ENCODE measurements at places on chromosomes 1 and 21. TPM values are rescaled to one million over a fixed set of nuclear protein-coding genes. Genes with fewer than 3 reads are reported as not detected.

NFASC gene
- total RNA-seq = 0.33 TPM

CGN gene
- 0.67 TPM for total RNA-seq

CASZ1 gene
- 4.0 TPM for total RNA-seq

HAO2 gene
- total RNA-seq = not detected

PDC gene
- total RNA-seq = not detected

CNTN2 gene
- total RNA-seq = not detected

S100A1 gene
- total RNA-seq = not detected

SPATA17 gene
- total RNA-seq = not detected

TFF2 gene
- total RNA-seq = not detected

- no peaks in the 10 kb centered on the region for H3K27me3 ChIP-seq
- H3K36me3 ChIP-seq = no peaks in the 10 kb centered on the region
- no peak for DNase-seq
- no peak overlapping the region for H3K4me3 ChIP-seq
These were observed 115.0 kb downstream of the GREM2 start for GRCh38 chr1:240496941-240497340.

GRCh38 chr1:10939654-10940450 is 72.6 kb upstream of the TARDBP start:
- peak overlapping the region; percentile 32 for H3K4me3 ChIP-seq
- H3K27ac ChIP-seq = peak overlapping the region; percentile 45
- H3K36me3 ChIP-seq = no peaks in the 10 kb centered on the region
- H3K27me3 ChIP-seq = peaks cover 53% of the 10 kb centered on the region
- peaks cover 34% of the 10 kb centered on the region for H3K4me1 ChIP-seq

DNA sequence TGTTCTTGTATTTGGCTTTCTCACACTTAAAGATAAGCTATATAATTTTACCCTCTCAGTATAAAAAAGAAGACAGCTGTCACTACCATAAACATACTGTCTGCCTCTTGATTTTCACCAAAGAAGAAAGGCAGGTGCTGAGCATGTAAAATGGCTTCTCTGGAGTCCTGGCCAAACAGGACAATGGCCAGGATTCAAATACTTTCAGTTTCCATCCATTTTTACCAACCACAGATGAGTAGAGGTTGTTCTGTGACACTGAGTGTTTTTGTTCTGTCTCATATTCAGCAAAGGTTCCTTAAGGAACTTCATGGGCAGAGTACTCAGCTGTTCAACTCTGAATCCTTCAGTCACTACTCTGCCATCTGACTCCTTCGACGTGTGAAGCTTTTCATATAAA is 29.4 kb upstream of the RAB3GAP2 start:
- H3K27me3 ChIP-seq = peaks cover 8% of the 10 kb centered on the region
- H3K4me3 ChIP-seq = no peak overlapping the region
- DNase-seq = no peak
- H3K27ac ChIP-seq = no peak overlapping the region
- no peaks in the 10 kb centered on the region for H3K4me1 ChIP-seq

- no peaks in the 10 kb centered on the region for H3K4me1 ChIP-seq
- peaks cover 5% of the 10 kb centered on the region for H3K27me3 ChIP-seq
- no peak for DNase-seq
- H3K4me3 ChIP-seq = no peak overlapping the region
- H3K36me3 ChIP-seq = no peaks in the 10 kb centered on the region
These were observed 64.5 kb upstream of the FAM3B start for GRCh38 chr21:41251961-41252642.

DNA sequence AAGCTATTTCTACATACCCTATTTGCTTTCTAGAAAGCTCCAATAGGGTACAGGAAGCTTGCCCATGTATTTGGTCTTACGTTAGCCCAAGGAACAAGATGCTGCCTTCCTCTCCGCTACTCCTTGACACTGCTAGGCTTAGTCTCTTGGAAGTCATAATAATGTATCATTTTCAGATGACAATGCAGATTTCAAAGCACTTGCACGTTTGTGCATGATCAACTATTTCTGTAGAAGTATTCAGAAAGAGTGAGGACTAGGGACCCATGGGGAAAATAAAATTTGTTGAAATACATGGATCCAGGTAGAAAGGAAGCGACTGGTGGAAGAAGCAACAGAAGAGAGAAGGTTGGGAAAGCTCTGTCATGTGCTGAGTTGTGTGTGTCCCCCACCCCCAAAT is 211.8 kb upstream of the C1orf105 start:
- DNase-seq = no peak
- peaks cover 7% of the 10 kb centered on the region for H3K4me1 ChIP-seq
- H3K27ac ChIP-seq = no peak overlapping the region

GRCh38 chr1:81213279-81213678 is 587.5 kb upstream of the ADGRL2 start:
- H3K4me1 ChIP-seq = no peaks in the 10 kb centered on the region
- no peaks in the 10 kb centered on the region for H3K27me3 ChIP-seq
- no peak for DNase-seq
- no peaks in the 10 kb centered on the region for H3K36me3 ChIP-seq

DNA sequence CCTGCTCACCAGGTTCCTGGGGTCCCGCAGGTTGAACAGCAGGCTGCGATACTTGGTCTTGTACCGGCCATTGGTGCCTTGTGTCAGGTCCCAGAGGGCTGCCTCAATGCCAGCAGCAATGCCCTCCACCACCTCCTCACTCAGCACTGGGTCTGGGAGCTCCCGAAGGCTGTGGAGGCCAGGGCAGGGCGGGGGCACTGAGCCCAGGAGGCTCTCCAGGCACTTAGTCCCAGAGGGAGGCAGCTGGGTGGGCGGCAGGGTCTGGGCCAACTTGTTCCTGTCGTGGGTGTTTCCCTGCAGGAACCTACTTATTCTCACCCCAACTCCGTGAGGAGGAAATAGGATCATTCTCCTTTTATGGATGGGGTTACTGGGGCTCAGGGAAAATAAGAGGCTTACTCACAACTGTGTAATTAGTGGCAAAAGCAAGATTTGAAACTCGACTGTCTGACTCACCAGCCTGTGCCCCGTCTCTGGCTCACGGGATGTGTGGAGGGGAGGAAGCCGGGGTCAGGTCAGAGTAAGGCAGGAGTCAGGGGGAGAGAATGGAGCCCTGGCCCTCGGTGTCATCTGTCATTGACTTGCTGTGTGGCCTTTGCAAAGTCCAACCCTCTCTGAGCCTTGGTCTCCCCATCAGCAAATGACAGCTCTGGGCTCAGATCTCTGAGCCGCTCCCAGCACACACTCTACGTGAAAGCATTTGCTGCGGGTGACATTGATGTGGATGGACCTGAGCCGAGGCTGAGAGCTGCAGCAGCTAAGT is 17.2 kb downstream of the SPOCD1 start:
- H3K4me3 ChIP-seq = no peak overlapping the region
- peaks cover 17% of the 10 kb centered on the region for H3K4me1 ChIP-seq

DNA sequence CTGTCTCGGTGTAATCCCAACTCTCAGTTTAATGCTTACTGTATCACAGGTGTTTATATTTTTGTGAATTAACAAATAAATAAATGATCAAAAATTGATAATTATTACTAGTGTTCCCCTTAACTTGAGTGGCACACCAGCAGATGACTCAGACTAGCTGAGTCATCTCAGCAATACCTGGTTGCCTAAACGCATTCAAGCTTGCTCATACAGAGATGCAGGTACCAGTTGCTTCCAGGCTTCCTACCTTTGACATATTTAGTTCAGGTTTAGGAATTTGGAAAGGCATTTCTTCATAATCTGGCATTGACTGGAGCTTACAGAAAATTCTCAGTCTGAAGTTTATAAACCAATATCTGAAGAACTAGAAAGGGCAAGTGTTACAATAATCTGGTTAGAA is 78.9 kb upstream of the LMO4 start:
- H3K27ac ChIP-seq = no peak overlapping the region
- no peaks in the 10 kb centered on the region for H3K36me3 ChIP-seq
- H3K27me3 ChIP-seq = peaks cover 12% of the 10 kb centered on the region
- no peak for DNase-seq

DNA sequence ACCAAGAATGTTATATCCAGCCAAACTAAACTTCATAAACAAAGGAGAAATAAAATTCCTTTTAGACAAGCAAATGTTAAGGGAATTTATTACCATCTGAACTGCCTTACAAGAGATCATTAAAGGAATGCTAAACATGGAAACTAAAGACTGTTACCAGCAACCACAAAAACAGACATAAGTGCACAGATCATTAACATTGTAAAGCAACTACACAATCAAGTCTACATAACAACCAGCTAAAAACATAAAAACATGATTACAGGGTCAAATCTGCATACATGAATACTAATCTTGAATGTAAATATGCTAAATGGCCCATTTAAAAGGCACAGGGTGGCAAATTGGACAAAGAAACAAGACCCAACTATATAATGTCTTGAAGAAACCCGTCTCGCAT is 211.0 kb upstream of the PBX1 start:
- no peak overlapping the region for H3K27ac ChIP-seq
- no peaks in the 10 kb centered on the region for H3K4me1 ChIP-seq
- DNase-seq = no peak
- no peaks in the 10 kb centered on the region for H3K27me3 ChIP-seq
- no peak overlapping the region for H3K4me3 ChIP-seq
- peaks cover 6% of the 10 kb centered on the region for H3K36me3 ChIP-seq

GRCh38 chr21:41961282-41961701 is 7.5 kb upstream of the C2CD2 start:
- H3K27ac ChIP-seq = no peak overlapping the region
- no peak overlapping the region for H3K4me3 ChIP-seq
- H3K27me3 ChIP-seq = peaks cover 4% of the 10 kb centered on the region
- H3K4me1 ChIP-seq = peaks cover 10% of the 10 kb centered on the region

DNA sequence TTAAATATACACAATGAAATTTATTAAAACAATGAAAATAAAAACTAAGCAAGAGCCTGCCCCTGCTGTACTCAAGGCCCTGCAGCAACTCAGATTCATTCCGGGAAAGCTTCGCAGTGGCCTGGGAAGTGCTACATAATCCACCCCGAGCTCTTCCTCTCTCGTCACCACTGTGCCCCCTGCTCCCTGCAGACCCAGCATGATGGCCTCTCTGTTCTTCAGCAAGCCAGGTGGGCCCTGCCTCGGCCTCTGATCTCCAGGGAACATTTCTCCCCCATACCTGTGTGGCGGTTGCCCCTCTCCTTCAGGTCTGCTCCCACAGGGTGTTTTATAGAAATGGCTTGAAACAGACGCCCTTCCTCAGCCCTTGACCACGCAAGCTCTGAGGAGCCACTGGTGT is 10.6 kb downstream of the RNF187 start:
- H3K4me1 ChIP-seq = peaks cover 30% of the 10 kb centered on the region
- H3K36me3 ChIP-seq = peaks cover 27% of the 10 kb centered on the region

DNA sequence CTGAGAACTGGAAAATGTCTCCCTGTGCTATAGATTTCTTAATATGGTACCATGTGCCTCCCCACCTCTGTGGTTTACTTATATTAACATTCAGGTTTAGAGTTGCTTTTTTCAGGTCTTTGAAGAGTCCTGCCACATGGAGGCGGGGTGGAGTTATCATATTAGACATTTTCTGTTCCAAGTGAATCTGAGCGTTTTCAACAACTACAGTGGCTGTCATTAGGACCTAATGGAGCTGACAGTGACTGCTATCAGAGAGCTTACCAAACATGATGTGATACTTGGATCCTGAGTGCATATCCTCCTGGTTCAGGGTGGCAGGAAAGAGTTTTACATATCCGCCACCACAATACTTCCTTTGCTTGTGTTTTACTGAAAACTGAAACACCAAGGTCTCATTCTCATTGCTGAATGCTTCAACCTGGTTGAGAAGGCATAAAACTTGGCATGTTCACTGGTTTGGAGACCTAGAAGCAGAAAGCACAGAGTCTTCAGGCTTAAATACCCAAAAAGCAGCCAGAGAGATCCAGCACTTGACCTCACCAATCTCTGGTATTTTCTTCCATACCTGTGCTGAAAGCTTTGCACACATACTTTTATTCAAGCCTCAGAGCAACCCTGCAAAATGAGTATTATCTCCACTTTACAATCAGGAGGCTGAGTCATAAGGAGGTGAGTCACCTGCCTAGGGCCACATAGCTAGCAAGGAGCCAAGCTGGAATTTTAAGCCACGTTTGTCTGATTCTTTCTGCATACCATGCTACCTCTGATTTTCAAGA is 47.4 kb upstream of the OSBPL9 start:
- H3K27ac ChIP-seq = peak overlapping the region; percentile 87
- H3K36me3 ChIP-seq = no peaks in the 10 kb centered on the region
- no peak overlapping the region for H3K4me3 ChIP-seq
- H3K4me1 ChIP-seq = peaks cover 32% of the 10 kb centered on the region

DNA sequence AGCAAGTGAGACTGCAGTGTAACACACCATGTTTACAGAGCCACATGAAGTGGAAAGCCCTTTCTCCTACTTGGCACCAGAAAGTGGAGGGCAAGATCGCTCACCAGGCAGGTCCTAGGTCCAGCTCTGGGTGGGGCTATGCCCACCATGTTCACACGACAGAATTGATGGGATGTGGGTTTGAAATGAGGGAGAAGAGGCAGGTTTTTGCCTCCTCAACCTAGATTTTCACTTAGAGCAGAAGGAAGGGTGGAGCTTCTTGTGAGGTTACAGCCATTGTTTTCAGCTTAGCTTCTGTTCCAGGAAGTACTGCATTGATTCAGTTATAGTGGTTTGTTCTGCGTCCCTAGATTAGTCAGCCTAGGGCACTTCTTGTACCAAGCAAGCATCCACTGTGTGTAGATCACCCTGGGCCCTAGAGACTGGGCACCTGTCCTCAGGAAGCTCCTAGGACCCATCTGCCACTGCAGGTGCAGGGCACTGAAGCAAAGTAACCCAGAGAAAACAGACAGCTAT is 2.3 kb downstream of the CD53 start:
- H3K4me1 ChIP-seq = peaks cover 46% of the 10 kb centered on the region
- peak overlapping the region; percentile 85 for H3K4me3 ChIP-seq
- peak; percentile 75 for DNase-seq
- H3K27ac ChIP-seq = peak overlapping the region; percentile 95
- H3K36me3 ChIP-seq = peaks cover 50% of the 10 kb centered on the region

DNA sequence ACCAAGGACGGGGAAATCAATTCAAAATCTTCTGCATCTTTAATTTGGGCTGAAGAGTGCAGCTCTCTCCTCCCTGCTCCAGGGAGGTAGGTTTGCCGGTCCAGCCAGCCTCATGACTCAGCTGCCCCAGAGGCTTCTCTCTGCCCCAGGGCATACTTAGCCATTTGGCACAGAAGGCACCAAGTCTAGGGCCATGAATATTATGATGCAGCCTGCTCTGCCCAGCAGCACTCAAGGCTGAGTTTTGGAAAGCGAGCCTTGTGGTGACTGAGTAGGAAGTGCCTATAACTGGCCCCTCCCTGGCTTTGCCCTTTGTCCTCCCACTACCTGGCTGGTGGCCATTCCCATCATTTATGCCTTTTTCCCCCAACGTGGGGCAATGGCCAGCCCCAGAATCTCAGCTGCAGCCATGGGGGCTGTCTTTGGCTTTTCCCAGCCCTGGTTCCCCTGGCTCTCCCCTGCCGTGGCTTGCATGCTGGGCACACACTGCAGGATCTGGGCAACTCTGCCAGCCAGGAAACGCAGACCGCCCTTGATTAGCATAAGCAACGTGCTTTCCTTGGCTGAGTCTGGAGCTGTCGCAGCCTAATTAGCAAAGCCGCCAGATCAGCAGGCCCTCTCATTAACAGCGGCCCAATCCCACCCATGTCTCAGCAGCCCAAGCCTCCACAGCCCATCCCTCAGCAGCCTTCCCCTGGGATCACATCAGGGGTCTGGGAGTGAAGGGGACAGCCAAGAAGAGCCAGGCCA is 258.6 kb upstream of the TMEM51 start:
- no peak for DNase-seq
- no peak overlapping the region for H3K4me3 ChIP-seq
- peaks cover 4% of the 10 kb centered on the region for H3K27me3 ChIP-seq
- no peak overlapping the region for H3K27ac ChIP-seq
- no peaks in the 10 kb centered on the region for H3K36me3 ChIP-seq

GRCh38 chr1:10867914-10868598 is 71.6 kb upstream of the CASZ1 start:
- H3K27ac ChIP-seq = no peak overlapping the region
- no peak overlapping the region for H3K4me3 ChIP-seq
- H3K4me1 ChIP-seq = peaks cover 12% of the 10 kb centered on the region

GRCh38 chr1:87052400-87052799 is 138.0 kb downstream of the HS2ST1 start:
- no peak overlapping the region for H3K27ac ChIP-seq
- no peaks in the 10 kb centered on the region for H3K36me3 ChIP-seq
- no peaks in the 10 kb centered on the region for H3K27me3 ChIP-seq
- H3K4me3 ChIP-seq = no peak overlapping the region
- H3K4me1 ChIP-seq = peaks cover 14% of the 10 kb centered on the region

Data from activated CD4-positive, alpha-beta T cell treated with anti-CD3 and anti-CD28 coated beads for 36 hours (primary cell).